ENCODE measurements at places on chromosomes 6 and 20.
A peak's percentile ranks its signal among the peaks of the same experiment; 100 is the strongest.

- DNase-seq = no peak
These were observed 57.2 kb downstream of the LYRM4 start for GRCh38 chr6:5203546-5203945.

- no peak for DNase-seq
These were observed 18.1 kb downstream of the FAM184A start for GRCh38 chr6:119060255-119060907.

GRCh38 chr6:3230900-3231246, 3.4 kb upstream of the TUBB2B start:
- peak; percentile 65 for DNase-seq

DNA sequence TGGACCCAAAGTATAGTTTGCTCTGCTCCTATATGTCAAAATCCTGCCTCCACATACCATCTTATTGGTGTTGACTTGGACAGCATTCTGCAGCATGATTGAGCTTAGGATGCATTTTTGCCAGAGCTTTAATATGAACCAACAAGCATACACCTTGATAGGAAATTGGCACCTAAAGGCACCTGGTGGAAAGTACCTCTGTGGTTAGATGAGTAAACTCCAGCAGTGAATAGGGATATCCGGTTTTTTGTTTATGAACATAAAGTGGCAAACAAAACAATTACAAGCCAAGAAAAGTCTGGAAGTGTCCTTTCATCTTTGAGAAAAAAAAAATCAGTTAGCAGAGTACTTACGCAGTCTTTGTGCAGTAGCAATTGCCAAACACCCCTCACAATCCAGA, 6.2 kb upstream of the CYP24A1 start:
- no peak for DNase-seq

- DNase-seq = no peak
These were observed 1.8 kb upstream of the LRRC73 start for GRCh38 chr6:43511824-43512415.

DNA sequence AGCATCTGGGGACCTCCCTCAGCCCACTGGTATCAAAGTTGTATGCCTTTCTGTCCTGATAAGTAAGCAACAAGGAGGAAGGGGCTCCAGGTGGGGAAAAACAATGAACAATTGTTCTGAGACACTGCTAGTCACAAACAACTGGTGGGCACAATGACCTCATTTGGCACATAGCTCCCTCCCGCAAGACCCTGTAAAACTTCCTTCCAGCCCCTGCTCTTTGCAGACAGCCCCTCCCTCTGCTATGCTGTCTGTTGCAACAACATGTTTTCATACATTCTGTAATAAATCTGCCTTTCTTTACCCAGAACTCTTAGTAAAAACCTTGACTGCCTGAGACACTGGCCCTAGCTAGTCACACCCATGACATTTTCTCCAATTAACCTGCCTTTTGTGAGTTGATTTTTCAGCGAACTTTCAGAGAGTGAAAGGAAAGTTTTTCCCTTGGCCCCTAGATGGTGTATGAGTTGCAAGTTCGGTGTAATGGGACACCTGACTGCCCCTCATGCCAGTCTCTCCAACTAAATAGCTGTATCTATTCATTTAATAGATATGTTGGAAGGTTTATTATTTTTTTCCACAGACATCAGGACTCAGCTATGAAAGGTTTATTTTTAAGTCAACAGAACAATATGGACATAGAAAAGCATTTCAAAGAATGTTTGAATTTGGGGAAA, 142.3 kb upstream of the SLC22A16 start:
- DNase-seq = no peak

GRCh38 chr6:49328051-49328744, 134.9 kb downstream of the MMUT start:
- DNase-seq = no peak

- no peak for DNase-seq
These were observed 117.0 kb downstream of the PCSK2 start for GRCh38 chr20:17343656-17344452.

DNA sequence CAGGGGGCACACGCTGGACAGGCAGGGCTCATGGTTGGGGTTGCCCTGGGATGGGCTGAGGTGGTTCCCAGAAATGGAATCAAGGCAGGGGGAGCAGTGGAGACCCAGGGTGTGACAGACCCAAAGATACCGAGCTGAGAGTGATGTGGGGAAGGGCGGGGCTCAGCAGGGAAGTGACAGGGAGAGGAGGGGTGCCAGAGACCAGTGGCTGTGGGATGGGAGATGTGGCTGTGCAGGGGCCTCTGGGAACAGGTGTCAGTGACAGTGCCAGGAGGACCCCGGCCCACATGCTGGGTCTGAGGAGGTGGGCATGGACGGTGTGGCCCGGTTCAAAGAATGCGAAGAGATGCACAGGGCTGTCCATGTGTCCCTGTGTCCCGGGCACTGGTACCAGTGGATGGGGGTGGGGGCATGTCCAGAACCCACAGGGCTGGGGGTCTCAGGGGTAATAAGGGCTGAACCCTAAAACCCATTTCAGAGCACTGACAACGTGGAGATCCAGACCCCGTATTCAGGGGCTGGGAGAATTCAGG, 1.0 kb downstream of the CABLES2 start:
- no peak for DNase-seq

DNA sequence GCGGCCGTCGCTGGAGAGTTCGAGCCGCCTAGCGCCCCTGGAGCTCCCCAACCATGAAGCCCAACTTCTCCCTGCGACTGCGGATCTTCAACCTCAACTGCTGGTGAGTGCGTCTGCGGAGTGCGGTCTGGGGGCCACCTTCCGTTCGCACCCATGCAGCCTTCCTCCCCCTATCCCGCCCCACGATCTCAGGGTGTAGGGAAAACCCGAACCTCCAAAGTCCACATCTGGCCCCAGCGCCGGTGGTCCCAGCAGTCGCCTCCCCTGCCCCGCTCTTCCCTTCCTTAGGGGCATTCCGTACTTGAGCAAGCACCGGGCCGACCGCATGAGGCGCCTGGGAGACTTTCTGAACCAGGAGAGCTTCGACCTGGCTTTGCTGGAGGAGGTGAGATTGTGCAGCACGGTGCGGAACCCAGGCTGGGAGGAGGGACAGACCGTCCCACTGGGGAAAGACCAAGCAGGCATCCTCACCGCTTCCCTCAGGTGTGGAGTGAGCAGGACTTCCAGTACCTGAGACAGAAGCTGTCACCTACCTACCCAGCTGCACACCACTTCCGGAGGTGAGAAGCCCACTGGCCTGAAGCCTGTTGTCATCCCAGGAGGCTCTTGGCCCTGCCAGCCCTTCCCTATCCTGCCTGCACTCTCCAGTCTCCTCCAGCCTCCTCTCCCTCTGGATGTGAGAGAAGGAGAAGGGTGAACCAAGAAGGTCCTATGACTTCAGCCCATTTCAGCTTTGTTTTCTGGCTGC, 719 bp downstream of the SMPD2 start:
- DNase-seq = peak; percentile 30

- DNase-seq = no peak
These were observed 117.5 kb downstream of the KCNQ5 start for GRCh38 chr6:72739368-72739779.

DNA sequence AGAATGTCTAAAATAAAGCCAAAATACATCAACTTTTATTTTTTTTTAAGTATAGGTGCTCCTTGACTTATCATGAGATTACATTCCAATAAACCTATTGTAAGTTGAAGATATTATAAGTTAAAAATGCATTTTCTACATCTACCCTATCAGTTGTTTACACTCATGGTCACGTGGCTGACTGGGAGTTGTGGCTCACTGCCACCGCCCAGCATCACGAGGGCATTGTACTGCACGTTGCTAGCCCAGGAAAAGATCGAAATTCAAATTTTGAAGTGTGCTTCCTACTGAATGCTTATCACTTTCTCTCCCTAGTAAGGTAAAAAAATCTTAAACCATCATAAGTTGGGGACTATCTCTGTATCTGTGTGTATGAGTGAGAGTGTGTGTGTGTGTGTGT, 126.6 kb upstream of the RIN2 start:
- DNase-seq = no peak

Measured in DMS79 (cell line).